ENCODE measurements at places on chromosomes 5 and 9.

- no peak for DNase-seq
Measured at GRCh38 chr9:121336665-121337064, 33.4 kb downstream of the STOM start.

GRCh38 chr9:73039271-73040263 is 86.7 kb upstream of the ALDH1A1 start:
- no peak for DNase-seq

DNA sequence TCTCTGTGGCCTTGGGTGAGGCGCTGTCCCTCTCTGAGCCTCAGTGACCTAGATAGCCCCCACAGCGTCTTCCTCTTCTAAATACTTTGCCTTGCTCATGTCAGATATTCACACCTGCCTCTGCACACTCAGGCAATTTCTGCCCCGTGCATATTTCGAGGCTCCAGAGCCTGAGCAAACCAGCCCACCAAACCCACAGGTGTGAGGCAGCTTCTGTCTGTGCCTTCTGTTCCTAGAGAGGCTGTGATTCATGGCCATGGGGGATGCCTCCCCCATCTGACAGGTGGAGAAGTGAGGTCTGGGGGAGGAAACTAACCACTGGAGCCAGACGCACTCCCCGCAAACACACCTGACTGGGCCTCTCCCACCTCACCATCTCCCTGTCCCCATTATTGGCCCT is 42.7 kb upstream of the CPLX2 start:
- no peak for DNase-seq

DNA sequence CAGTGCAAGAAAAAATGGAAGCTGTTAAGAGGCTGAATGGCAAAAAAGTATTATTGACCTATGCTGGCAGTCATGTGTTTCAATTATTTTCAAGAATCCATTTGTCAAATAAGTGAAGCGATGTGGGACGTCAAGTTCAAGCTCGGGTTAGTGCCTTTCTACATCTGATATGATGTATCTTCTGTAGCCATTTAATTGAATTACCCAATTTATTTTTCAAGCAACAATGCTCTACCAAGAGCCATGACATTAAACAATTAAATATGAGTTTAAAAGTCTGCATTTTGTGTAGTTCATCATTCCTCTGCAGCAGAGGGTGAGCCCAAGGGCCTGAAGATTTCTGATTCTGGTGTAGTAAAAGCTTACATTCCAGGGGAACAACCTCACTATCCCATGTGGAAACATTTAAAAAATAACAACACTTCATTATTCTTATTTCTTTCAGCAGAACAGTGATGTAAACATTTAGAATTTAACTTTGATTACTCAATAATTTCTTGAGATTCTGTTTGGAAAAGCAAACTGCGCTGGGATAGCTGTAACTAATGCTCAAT is 619.7 kb upstream of the ARRDC3 start:
- DNase-seq = no peak

- no peak for DNase-seq
Measured at GRCh38 chr5:50576686-50577256, 89.7 kb upstream of the PARP8 start.

- DNase-seq = no peak
Measured at GRCh38 chr9:109568568-109569210, 70.6 kb upstream of the PTPN3 start.

- no peak for DNase-seq
Measured at GRCh38 chr5:91245871-91246270, 137.2 kb downstream of the ARRDC3 start.

DNA sequence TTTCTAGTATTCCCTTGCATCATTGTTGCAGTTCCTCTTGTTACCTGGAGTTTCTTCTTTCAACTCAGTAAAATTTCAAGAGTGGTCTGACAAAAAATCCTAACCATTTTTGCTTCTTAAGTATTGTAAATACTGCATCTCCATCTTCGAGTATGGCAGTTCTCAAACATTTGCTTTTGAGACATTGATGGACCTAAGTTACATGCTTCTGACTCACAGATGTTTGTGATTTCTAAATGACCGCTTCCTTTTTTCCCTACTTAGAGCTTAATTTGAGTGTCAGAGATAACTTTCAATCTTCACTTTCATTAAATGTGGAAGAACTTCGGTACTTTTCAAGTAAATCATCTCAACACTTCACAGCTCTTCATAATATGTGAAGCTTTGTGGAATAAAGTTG is 4.2 kb downstream of the UHRF2 start:
- no peak for DNase-seq
